ENCODE measurements at places on chromosomes 3 and 15.

GRCh38 chr3:194470615-194471014, 16.2 kb downstream of the ATP13A3 start:
- DNase-seq, result no peak

DNA sequence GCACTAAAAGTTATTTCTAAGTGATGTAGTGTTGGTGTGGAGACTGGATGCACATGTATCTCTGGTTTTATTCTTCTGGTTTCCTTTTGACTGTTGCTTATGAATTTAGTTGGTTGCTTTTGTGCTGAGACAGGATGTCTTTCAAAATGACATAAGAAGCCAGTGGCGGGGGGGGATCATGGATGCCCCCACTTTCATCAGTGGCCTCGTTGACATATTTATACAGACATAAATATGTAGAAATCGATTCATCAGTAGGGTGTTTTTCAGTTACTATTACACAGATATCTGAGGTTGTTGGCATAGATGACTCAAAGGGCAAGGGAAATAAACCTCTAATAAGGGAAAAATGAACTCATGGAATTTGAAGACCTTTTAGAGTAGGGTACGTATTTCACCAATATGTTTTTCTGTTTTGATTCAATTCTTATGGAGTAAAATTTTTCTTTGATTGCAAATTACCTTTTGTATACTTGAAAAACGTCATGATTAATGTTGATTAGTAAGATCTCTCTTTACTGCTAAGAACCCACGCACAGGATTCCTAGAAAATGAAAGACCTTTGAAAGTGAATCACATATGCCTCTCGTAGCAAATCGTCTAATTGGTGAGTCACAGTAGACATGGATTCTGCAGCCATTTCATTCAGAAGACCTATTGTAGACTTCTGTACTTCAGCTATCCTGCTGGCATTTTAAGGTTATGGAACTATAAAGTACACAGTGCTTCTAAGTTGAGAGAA, 97.4 kb upstream of the RBMS3 start:
- no peak for DNase-seq

DNA sequence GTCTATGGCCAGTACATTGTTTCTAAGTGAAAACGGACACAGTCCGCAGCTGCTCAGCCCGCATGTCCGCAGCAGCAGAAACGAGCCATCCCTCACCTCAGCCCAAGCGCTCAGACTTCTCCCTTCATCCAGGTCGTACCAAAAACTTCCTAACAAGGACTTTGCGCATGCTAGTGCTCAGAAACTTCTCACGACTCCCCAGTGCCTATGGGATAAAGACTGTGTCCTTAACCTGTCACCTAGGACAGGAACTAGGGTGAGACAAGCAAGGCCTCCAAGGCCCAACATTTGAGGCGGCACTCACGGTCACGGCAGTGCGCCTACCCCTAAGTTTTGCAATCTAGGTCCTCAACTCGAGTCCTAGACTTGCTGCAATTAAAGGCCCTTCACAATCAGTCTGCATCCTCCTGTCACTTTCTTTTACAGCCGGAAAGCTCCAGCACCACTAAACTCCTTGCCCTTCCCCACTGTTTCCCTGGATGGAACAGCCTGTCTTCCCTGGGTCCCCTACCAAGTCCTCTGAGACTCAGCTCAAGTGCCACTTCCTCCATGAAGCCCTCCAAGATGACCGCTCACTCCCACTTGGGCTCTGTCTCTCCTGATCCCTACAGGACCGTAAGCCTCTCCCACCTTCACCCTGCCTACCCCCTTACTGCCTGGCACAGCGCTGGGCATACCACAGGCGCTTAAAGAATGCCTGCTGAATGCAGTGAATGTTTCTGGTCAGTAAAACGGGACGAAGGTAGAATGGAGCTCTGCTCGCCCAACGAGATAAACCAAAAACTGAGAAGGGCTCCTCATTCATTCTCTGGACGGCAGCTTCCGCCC, 1.2 kb downstream of the CLN6 start:
- no peak for DNase-seq

GRCh38 chr15:36810656-36811449, 231.4 kb downstream of the CDIN1 start:
- no peak for DNase-seq

DNA sequence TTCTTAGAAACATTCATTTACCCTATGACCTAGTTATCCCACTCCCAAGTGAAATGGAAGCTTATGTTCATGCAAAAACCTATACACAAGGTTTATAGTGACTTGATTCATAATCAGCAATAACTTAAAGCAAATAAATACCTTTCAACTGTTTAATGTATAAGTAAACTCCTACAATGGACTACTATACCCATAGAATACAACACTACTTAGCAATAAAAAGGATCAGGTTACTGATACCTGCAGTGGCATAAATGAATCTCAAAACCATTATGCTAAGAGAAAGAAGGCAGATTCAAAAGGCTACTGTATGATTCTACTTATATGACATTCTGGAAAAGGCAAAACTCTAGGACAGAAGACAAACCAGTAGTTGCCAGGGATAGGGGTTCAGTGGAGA, 8.3 kb upstream of the POLR2M start:
- no peak for DNase-seq

All from activated CD4-positive, alpha-beta T cell treated with anti-CD3 and anti-CD28 coated beads, Interleukin-2, amount 50 U/mL, for 4 hours (primary cell).